ENCODE measurements at places on chromosomes 2 and 18.

GRCh38 chr18:50944245-50944932 lies 23.5 kb upstream of the ELAC1 start:
- no peak for DNase-seq

DNA sequence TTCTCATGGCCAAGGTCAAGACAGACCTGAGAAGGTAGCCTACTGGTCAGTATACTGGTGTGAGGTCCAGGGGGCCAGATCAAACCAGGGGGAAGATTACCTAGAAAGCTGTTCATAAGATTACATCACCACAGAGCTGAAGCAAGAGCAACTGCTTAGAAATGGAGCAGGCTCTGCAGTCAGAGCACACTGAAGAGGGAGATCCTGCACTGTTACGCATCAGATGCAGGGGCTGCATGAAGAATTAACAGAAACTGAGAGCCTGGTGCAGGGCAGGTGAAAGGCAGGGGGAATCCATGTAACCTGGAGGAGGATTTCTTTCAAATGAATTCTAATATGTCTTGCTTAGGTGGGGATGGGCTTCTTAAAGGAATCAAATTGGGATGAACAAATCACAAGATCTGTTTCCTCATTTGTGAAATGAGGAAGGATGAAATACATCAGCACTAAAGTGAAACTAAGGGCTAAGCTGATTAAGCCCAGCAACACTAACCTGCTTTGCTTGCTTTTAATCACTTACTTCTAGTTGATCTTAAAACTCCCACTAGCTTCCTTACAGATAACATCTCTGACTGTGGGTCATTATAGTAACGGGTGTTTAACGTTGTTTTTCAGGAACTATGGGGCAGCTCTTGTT lies 74.3 kb upstream of the ADAM23 start:
- no peak for DNase-seq

DNA sequence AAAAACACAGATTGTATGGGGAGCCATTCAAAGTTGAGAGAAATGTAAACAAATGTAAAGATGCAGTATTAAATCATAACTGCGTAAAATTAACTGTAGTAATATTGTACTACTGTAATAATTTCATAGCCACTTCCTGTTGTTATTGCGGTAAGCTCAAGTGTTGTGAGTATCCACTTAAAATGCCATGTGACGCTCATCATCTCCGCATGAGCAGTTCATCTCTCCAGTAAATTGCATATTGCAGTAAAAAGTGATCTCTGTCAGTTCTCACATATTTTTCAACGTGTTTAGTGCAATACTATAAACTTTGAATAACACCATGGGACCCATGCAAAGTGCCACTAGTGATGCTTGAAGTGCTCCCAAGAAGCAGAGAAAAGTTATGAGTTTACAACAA lies 41.8 kb upstream of the SP3 start:
- no peak for DNase-seq

DNA sequence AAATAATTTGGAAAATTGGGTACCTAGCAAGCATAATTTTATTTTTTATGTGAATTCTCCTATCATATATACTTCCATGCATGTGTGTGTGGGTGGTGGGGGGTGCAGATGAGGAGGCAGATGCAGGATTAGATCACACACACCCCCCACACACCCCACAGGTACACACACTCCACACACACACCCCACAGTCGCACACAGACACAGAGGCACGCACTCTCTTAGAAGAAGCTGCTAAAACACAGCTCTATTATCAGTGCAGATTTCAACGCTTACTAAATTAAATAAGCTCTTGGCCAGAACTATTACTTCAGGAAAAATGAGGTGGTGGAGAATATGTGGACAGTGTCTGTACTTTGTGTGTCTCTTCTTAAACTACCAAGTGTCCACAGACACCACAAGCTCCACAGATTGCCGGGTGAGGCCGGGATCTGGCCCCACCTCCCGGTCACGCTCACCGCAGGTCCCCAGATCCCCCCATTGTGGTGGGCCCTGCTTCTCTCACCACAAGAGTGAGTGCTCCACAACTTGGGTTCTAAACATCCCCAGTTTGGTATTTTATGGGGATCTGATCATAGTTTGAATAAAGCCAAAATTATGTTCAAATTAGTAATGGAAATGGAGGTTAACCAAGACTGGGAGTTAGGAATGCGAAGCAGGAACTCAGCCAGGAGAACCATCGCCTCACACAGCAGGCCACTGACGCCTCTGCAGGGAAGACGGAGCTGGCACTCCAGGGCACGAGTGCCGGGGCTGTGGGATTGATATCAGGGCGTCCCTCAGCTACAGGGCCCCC lies 102.1 kb downstream of the PXDN start:
- no peak for DNase-seq

DNA sequence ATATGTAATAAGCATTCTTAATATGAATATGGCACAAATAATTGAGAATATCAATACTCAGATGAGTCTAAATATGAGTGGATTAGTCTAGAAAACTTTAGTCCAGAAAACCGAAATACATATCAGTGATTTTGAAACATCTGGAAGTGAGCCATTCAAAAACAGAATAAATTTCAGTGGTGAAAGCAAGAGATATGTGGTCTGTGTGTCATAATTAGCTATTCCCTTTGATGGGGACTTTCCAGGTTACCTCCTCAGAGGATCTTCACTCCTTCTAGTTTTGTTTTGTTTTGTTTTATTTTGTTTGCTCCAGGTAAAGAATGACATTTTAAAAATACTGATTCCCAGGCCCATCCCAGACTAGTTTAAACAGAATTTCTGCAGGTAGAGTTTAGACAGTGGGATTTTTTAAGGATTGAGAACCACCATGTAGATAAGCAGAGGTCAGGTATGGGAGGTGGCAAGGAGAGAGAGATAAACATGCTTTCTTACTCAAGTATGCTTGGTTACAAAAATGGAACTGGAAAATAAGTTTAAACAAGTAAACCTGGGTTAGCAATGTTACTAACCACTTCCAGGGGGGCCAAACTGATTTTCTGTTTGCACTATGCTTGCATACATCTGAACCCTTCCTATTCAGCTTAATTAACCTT lies 70.7 kb downstream of the NABP1 start:
- DNase-seq = no peak

DNA sequence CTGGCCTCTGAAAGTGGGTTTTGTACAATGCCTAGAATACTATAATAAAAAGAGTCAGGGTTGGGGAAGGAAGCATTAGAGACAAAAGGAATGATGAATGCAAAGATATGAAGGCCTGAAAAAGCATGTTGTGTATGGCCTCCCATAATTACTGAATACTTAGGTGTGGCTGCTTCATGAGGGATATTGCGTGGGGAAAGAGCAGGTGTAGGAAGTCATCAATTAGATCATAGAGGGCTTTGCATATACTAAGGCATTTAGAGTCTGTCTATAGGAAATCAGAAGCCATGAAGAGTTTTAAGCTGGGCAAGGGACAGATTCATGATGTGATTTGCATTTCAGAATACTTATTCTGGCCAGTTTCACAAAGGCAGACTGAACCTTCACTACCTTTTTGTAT lies 48.2 kb downstream of the NCOA1 start:
- no peak for DNase-seq

DNA sequence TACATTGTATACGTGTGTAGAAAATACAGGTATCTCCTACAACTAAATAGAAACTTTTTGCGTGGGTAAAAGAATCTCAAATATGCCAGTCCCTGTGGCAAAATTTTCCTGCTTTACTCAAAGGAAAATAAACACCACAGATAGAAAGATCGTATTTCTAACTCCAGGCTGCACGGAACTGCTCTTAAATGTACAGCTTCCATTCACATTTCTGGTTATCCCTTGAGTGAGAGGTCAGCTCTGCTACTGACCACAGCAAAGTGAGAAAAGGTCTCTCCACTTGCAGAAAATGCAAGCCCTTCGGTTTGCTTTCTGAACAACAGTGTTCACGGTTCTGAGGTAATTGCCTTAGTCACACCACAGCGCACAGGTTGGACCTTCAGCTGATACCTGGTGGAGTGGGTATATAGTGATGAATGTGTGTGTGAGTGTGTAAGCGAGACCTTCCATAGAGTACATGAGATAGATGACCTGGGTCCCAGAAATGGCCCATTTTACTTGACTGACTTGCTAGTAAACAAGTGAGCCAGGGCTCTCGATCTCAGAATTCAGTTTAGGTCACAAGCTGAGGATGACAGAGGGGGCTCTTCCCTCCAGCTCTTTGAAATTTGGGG lies 52.1 kb downstream of the ALPK2 start:
- DNase-seq = no peak

DNA sequence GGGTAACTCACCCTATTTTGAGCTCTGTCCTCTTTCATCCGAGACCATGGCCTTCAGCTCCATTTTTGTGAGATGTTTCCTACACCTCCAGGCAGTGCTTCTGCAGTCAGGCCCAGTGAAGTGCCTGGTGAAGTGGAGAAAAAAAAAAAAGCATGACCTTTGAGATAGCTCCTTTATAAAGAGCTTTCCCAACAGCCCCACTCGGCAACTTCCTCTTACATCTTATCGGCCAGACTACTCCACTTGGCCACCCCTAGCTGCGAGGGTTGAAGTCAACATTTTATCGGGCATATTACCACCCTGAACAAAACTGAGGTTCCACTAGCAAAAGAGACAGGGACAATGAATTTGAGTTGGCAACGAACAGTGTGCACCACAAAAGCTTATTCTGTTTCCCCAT lies 124.8 kb upstream of the RNF152 start:
- no peak for DNase-seq

Data from activated T-cell treated with anti-CD3 and anti-CD28 coated beads, Interleukin-2, amount 50 U/mL, for 48 hours (primary cell).